NCI-H526 (cell line): ENCODE measurements at places on chromosomes 7 and 10.
A peak's percentile ranks its signal among the peaks of the same experiment; 100 is the strongest.

DNA sequence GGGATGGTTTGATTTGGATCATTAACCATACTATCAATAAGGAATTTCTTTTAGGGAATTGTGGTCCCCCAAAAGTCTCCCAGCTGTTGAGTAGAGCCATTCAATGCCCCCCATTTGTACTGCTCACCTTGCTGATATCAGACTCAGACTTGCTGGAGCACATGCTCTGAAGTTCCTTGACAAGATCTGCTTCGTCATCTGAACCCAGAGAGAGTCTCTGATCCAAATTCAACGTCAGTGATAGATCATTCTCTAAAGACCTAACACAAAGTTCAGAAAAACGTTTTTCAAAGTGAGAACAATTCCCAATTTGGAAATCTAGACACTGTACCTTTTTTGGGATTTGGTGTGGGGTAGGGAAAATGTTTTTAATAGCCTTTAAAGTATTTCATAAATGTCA is 153.9 kb downstream of the CTTNBP2 start:
- no peak for DNase-seq

DNA sequence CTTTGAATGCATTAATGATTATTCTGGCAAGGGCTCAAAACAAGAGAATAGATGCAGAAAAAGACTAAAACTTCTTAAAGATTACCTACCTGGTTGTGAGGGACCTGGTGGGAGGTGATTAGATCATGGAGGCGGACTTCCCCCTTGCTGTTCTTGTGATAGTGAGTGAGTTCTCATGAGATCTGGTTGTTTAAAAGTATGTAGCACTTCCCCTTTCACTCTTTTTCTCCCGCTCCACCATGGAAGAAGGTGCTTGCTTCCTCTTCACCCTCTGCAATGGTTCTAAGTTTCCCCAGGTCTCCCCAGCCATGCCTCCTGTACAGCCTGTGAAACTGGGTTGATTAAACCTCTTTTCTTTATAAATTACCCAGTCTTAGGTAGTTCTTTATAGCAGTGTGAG is 226.6 kb downstream of the ARHGAP12 start:
- no peak for DNase-seq

DNA sequence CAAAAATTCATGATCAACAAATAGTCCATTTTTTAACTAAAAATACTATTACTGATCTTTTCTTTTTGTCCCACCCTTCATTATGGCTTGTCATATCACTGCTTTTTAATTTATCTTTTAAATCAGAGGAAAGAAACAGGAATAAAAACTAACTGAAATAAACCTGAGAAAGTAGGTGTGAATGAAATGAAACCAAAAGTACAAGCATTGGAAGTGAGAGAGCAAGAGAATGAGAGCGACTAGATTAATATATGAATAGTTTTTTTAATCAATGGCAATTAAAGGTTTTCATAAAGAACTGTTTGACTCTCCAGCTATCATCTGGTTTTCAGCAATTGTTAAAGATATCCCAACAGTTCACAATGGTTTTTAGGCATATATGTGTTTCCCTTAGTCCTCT is 137.8 kb downstream of the SPAG6 start:
- DNase-seq: no peak

GRCh38 chr7:36305648-36306047 is 84.0 kb upstream of the ANLN start:
- DNase-seq: no peak

DNA sequence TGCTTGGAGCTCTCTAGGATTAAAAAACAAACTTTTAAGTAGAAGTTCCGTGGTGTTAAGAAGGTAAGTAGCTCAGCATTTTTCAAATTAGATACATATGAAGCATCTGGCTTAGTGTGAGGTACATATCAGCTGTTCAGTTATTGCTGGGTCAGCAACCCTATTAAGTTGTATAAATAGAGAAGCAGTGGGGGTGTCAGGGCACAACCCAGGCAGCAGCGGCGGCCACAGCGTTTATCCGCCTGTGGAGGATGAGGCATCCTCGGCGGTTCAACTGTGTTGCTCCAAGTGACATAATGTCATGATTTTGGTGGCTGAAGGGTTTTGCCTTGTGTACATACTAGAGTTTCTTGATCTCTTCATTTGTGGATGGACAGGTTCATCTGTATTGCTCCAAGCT is 54.6 kb upstream of the KIF5B start:
- no peak for DNase-seq

- no peak for DNase-seq
These were observed 896.9 kb downstream of the LRMDA start for GRCh38 chr10:76328348-76328747.

DNA sequence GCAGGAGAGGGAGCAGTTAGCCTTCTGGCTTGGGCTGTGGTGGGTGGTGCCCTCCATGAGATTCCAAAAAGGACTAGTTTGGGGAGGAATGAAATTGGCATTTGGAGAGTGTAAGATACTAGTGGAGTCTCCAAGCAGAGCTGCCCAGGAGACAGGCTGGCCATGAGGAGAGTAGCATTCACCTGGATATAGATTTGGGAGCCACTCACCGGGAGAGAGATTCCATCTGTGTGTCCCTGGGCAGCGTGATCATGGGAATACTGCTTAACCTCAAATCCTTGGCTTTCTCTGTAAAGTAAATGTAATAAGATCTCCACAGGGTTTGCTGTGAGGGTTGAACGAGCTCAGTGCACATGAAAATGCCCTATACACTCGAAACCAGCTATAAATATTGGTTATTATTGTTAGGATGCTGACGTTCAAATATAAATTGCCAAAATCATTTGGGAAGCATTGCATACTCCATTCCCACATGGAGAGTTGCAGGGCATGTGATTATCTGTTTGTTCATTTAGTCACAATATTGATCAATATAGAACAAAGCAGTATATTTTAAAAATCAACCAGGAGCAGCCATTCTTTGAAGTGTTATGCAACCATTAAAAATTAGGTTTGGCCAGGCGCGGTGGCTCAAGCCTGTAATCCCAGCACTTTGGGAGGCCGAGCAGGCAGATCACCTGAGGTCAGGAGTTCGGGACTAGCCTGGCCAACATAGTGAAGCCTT is 143.7 kb downstream of the CUX1 start:
- no peak for DNase-seq

- DNase-seq: peak; percentile 17
These were observed 2.9 kb upstream of the TMEM72 start for GRCh38 chr10:44908066-44908749.

DNA sequence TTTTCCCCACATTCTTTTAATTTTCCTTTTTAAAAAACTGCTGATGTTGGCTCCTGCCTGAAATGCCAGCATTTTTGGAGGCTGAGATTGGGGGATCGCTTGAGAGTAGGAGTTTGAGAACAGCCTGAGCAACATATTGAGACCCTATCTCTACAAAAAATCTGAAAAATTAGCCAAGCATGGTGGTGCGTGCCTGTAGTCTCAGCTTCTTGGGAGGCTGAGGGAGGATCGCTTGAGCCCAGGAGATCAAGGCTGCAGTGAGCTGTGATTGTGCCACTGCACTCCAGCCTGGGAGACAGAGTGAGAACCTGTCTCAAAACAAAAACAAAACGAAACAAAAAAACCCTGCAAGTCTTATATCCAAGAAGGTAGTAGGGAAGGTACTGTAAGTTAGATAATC is 51.7 kb downstream of the ZMYND11 start:
- no peak for DNase-seq

DNA sequence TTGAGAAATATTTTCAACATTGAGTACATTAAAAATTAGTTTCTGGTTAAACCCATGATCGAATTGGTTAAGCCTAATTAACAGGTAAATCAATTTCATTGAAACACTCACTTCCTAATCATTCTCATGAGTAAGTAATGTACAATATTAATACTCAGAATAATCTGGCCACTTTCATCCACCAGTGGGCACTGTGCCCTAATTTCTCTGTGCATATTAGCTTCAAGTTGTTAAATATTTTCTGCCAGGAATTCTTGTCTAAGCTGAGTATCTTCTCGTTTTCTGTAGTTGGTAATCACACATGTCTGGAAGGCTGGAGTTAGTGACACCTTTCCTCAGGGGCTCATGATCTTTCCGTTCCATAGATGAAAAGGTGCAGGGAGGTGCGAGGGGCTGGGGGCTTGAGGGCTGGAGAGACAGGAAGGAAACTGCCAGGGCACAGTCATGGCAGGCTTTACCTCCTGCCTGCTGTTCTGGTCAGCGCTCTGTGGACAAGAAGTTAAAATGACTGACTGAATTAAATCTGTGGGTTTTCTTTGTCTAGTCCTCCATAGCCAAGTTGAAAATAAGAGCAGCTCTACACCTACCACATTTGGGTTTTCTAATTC is 71.9 kb downstream of the WIPF3 start:
- peak; percentile 60 for DNase-seq

- DNase-seq: no peak
These were observed 56.1 kb upstream of the NOBOX start for GRCh38 chr7:144459635-144460034.

DNA sequence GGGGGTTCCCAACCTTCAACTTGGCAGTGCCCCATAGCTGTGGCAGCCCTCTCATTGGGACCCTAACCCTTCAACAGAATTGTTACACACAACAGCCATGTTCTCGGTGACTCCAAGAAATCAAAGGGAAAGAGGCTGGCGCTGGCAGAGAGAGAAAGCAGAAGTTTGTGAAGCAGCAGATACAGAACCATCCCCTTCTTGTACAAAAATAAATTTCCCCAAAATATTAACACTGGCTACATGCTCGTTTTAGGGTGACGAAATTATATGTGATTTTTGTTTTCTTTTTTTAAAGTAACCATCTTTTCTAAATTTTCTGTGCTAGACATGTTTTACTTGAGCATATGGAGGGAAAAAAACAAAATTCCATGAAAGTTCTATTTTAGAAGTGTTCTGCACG is 45.2 kb upstream of the SAMD8 start:
- no peak for DNase-seq
